ENCODE measurements at places on chromosomes 6 and 20.

DNA sequence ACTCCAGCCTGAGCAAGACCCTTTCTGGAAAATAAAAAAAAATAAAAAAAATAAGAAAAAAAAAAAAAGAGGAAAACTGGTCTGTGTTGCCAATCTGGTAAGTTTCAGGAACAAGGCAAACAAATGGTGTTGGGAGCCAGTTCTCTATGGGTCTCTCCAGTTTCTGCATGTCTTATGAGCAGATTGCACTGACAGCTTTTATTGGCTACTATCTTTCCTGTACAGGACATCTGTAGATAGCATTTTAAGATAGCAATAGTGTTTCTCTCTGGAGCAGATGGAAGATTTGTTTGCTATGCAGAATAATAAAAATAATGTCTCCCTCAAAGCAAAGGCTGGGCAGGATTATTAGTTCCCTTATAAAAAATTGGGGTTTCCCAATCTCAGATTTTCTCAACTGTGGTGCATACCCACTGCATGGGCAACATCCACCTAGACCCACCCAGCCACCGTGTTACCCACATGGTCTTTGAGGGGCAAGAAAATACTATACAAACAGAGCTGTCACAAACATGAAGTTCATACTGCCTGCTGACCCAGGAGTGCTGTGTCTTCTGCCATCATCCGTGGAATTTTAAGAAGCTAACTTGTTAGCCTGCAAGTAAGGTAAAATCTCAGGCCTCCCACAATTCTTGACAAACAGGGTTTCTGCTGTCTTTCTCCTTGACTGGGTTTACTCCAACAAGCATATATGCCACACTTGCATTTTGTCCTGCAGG is 9.5 kb downstream of the GMDS start:
- DNase-seq: no peak

DNA sequence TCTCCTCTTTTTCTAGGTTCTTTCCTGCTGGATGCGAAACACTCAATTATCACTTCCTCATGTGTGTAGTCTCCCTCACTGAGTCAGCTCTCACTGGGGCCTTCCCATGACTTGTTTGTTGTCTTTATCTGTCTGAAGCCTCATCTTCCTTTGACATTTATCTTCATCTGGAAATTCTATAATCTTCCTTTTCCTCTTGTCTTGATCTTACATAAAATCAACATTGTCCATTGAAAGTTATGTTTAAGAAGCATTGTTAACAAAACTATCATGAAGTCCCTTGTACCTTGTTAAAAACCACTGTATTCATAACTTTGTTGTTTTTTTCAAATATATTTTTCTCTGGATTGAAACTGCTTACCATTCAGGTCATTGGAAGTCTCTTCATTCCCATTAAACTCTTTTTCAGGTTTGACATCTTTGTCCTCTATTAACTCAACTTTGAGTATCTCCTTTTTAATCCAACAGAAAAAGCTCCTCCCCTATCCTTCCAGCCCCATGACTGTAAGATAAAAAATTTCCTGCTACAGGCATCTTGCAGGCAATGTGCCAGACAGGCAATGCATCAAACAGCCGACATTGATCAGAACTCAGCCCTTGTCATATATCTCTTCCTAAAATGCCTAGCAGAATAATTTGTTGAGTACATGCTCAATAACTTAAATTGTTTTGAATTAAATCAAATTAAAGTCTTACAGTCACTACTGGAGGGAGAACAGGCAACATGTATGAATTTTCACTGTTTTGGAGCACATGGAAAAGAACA is 34.8 kb downstream of the MYLIP start:
- DNase-seq: no peak

DNA sequence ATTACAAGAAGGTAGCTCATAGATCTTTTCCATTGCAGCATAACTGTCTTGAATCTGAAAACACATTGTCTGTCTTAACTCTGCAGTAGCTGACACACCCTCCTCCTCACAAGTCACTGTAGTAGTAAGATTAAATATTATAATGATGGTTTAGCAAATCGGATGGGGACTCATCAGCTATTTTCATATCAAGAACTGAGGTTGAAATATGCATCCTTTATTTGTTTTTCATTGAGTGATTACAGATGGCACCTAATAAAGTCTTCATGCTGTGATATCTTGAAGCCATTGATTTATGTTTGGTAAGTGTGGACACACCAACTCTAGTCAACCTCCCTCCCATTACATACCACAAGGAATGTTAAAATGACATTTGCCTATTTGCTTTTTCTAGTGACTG is 267.4 kb upstream of the TAB2 start:
- DNase-seq: no peak

GRCh38 chr6:13735031-13735430 is 23.4 kb upstream of the RANBP9 start:
- no peak for DNase-seq

DNA sequence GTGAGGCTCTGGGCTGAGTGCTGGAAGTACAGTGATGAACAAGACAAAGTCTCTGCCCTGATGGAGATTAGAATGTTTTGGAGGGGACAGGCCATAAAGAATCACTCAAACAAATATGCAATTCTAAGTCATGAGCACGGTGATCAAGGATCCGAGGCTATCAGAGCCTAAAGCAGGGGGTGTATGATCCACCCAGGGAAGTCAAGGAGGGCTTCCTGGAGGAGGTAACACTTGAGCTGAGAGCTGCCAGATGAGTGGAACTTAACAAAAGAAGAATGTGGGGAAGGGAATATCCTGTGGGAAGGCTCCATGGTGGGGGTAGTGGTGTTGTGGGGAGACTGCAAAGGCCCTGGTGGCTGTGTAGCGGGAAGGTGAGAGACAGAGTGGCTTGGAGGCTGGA is 12.2 kb downstream of the BPIFB4 start:
- DNase-seq: no peak

- no peak for DNase-seq
Observed at GRCh38 chr20:19969106-19969505, 48.1 kb upstream of the NAA20 start.

DNA sequence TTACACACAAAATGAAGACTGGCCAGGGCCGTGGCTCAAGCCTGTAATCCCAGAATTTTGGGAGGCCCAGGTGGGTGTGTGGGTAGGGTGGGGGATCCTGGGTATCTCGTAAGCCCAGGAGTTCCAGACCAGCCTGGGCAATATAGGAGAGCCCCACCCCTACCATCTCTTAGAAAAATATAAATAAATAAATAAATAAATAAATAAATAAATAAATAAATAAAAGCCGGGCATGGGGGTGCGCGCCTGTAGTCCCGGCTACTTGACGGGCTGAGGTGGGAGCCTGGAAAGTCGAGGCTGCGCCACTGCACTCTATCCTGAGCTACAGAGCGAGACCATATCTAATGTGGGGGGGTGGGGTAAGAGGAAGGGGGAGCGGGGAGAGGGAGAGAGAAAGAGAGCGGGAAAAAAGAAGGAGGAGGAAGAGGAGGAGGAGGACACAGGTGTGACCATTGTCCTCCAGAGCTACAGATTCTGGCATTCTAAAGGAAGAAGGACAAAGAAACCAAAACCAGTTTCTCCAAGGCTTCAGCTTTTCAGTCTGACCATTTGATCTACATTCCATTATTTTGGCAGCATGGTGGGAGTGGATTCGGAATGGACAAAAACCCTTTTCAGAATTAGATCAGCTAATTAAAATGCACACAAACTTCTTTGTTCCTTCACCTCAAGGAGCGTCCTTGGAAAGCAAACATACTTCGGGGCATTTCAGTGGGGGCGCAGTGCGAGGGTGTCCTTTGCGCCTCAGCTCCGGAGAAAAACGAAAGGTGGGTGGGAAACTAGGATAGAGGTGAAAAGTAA is 577 bp upstream of the C6orf141 start:
- no peak for DNase-seq

DNA sequence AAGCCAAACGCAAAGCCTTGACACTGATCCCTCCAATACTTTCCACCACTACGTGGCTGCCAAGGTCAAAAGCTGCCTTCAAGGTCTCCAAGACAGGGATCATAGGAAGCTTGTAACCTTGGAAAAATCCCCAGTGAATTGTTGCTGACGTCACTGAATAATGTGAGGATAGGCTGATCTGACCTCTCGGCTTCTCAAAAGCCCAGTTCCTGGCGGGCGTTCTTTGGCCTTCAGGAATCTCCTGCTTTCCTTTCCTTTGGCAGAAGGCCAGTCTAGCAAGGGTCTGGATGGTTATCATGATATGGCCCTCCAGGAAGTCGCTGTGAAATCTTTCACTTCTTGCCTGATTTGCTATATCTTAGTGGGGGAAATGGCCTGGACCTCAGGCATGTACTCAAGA is 61.4 kb upstream of the TNFAIP3 start:
- DNase-seq: no peak

GRCh38 chr6:118218156-118218555 is 311.1 kb downstream of the SLC35F1 start:
- no peak for DNase-seq

GRCh38 chr6:110681543-110682459 is 133.5 kb downstream of the CDK19 start:
- DNase-seq: no peak

- no peak for DNase-seq
Observed at GRCh38 chr6:25369036-25369432, 89.9 kb downstream of the CARMIL1 start.

GRCh38 chr6:41430875-41431274 is 95.5 kb downstream of the NCR2 start:
- DNase-seq: no peak

DNA sequence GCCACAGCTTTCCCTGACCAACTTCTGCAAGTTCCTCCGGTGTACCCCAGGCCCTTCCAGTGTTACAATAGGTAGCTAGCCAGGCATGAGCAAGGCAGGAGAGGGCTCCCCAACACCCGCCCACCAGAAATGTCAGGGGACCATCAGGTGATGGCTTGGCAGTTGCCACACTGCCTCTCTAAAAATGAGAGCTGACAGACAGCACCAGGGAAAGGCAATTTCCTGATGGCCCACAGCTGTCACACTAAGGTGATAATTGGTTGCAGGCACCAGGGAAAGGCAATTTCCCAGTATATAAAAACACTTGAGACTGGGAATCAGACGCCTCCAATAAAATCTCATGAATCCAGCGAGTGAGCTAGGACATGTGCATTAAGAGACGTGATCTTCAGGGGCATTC is 49.9 kb downstream of the PXDC1 start:
- no peak for DNase-seq

DNA sequence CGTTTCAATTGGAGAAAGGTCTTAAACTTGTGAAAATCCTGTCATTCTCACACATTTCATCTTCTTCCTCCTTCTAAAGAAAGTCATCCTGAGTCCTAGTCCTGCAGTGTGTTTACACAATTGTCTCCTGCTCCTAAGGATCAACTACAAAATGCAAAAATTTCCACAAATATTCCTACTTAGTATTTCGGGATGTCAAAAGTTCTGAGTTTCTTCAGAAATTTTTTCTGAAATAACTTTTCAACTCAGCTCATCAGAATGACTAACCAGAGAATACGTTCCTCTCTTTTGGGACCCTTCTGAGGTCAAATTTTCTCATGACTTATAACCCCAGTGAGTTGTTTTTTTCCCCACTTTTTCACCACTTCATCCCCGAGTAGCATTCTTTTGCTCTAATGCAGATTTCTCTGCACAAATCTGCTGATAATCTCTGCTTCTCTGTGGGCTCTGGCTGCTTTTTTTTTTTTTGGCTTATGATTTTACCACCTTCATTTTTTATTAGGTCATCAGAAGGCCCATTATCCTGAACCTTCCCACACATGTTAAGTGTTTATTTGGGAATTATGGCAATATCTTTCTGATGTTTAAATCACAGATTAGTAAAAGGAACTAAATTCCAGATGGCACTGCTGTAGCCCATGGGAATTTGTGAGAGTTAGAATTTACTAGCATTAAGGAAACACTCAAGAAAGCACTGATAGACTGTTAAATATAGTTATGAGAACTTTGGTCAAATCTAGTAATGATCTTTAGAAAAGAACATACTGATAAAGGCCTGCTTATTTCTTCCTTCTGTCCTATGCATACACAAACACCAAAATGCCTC is 41.4 kb downstream of the MAP3K5 start:
- DNase-seq: no peak

DNA sequence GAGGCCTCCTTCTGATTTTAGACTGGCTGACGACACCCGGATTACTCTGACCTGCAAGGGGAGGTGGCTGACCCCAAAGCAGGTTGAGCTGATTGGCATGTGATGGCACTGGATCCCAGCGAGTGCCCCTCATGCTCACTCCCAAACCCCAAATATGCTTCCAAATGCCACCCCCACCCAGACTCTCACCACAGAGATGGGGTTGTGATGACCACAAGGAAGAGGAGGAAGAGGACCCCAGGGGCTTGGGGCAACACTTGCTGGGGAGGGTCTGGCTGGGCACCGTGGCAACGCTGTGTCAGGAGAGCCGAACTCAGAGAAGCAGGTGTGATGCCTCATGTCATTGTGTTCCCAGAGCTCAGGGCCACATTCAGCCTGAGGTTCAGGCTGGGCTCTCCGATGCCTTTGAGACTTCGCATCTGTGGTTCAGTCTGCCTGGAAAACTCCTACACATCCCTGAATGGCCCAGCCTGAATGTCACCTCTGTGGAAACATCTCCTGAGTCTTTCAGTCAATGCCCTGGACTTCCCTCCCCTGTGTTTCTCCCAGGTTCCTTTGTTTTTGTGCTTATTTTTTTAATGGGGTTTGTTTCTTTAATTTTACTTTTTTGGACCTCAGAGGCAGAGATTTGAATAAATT is 169.1 kb upstream of the PMEPA1 start:
- DNase-seq: no peak

DNA sequence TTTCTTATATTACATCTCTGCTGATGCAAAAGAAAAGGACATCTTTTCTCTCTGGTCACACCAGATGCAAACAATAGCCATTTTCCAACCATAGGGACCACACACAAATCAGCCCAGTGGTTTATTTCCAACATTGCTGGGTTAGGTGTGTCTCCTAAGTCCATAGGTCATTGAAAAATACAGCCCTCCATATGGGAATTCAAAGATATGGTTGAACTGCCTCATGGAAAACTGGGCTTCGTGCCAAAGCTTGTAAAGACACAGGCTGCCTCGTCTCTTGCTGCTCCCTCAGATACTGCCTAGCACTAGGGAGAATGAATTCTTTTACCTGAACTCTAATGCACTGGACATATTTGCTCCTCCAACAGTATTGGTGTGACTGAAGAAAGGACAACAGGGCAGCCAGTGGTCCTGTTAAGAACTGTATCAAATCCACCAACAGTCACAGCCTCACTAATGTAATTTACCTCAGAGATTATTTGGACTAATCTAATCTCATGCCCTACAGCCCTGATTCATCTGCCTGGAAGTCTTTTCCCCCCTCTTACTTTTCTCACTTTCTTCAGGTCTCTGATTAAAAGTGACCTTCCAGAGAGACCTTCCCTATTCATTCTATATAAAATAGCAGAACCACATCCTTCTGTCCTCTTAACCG is 48.3 kb upstream of the TBC1D32 start:
- no peak for DNase-seq
